ENCODE measurements at places on chromosomes 12 and 14. TPM values are rescaled to one million over a fixed set of nuclear protein-coding genes. Genes with fewer than 3 reads are reported as not detected.

CLEC12A gene
- not detected for total RNA-seq

C12orf60 gene
- total RNA-seq: 1.0 TPM

LUM gene
- 282 TPM for total RNA-seq

ABCC9 gene
- total RNA-seq: 6.8 TPM

HCAR1 gene
- total RNA-seq: not detected

KERA gene
- not detected for total RNA-seq

C14orf132 gene
- total RNA-seq: 16.1 TPM

CHURC1 gene
- 54.9 TPM for total RNA-seq

RNASE1 gene
- total RNA-seq: 0.30 TPM

TGFB3 gene
- total RNA-seq: 5.1 TPM

OR2AP1 gene
- total RNA-seq: not detected
